ENCODE measurements at places on chromosomes 2 and 18.

DNA sequence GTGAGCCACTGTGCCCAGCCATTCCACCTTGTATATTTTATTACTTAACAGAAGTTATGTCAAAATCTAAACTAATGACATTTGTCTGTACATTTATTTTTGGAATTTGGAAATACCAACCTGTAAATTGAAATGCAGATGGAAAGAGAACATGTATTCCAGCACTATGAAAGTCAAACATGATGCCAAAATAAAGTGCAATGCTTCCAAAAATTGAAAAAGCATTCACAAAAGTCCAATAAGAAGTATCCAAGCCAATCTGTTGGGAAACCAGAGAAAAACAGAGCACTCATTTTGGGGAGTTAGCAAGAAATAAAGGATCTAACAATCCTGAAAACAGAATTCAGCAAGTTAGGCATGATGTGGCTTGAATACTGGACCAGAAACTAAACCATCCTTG lies 30.3 kb upstream of the NARS1 start:
- no peak for DNase-seq

- no peak for DNase-seq
Measured at GRCh38 chr2:71692621-71693277, 239.4 kb downstream of the DYSF start.

- DNase-seq = no peak
Measured at GRCh38 chr2:101754618-101755017, 57.1 kb downstream of the MAP4K4 start.

DNA sequence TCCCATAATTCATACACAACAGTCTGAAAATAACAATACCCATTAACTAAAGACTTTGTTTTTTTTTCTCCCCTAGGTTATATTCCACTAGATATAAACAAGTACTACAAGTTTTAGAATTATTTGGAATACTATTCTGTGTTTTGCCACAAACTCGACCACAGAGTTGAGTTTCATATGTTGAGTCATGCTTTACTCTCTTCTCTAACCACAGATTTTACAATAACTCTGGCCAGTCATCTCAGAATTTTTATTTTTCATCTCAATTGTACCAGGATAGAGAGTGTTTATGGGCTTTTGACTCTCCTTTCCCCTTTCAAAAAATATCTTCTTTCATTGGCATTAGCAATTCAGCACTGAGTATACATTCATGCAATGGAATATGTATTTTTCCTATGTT lies 348.7 kb upstream of the GALNT5 start:
- no peak for DNase-seq

DNA sequence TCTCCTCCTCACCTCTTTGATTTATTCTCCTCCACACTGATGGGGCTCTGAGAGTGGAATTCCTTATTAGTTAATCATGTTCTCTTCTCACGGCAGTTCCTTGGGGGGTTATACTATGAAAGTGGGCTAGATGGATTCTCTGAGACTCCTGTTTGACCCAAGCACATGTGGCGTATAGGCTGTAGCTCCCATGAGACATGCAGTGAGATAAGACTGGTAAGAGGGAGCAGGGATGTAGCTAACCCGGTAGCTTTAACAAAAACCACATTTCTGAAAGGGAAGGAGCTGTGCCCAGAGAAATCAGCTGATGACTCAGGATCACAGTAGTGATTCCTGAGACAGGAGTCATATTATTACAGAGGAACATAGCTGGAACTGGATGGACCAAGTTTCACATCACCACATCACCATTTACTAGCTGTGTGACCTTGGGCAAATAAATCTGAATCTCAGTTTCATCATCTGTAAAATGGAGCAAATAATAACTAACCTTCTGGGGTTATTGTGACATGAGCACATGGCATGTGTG lies 82.9 kb downstream of the CRIM1 start:
- no peak for DNase-seq

- no peak for DNase-seq
Measured at GRCh38 chr18:66872277-66872676, 268.4 kb upstream of the CDH19 start.

DNA sequence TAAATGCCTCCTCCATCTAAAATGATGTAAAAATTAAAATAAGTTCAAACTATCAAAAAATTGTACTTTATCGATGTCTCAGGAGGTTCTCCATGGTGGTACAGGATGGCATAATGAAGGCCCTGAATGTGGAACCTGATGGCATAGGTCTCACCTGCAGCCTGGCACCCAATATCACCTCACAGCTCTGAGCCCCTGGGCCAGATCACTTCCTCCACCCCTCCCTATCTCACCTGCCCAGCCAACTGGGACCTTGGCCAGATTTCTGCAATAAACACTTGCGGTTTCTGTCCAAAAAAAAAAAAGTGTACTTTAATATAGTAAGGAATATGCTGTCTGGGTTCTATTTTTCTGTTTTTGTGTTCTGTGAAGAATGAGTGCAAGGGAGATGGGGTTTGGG lies 6.7 kb upstream of the RBM45 start:
- DNase-seq = no peak

- no peak for DNase-seq
Measured at GRCh38 chr2:144111437-144111836, 408.5 kb downstream of the ZEB2 start.

DNA sequence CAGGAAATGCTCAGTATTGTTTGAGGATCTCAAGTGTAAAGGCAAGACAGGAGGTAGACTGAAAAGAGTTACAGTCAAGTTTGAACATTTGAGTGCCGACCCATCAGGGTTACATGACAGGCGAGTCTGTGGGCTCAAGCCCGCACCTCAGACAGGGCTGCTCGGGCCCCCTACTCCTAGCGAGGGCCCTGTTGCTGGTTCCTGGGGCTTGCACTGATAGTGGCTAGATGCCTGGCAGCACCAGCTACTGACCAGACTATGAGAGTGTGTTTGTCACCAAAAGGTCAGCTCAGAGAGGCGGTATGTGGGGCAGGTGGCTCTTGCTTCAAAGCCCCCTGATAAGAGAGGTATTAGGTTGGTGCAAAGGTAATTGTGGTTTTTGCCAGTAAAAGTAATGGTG lies 35.6 kb upstream of the CYP27C1 start:
- no peak for DNase-seq

- DNase-seq = no peak
Measured at GRCh38 chr2:128451084-128452023, 132.7 kb upstream of the HS6ST1 start.

GRCh38 chr18:46386788-46387187 lies 270.2 kb downstream of the LOXHD1 start:
- DNase-seq = no peak

- DNase-seq = no peak
Measured at GRCh38 chr2:12990523-12990922, 273.8 kb downstream of the TRIB2 start.

DNA sequence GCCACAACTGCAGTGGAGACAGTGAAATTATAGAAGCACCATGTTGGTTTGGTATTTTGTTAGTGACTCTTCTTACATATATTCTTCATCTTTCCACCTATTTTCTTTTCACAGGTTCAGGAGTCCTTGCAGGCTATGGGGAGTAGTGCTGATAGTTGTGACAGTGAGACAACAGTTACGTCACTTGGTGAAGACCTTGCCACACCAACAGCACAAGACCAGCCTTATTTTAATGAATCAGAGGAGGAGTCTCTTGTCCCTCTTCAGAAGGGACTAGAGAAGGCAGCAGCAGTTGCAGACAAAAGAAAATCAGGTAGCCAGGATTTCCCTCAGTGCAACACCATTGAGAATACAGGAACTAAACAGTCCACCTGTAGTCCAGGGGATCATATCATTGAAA lies 23.6 kb downstream of the ITPRID2 start:
- DNase-seq = no peak

- no peak for DNase-seq
Measured at GRCh38 chr2:237219826-237220225, 134.1 kb downstream of the COPS8 start.

GRCh38 chr18:21047126-21047525 lies 64.5 kb downstream of the ROCK1 start:
- DNase-seq = no peak

DNA sequence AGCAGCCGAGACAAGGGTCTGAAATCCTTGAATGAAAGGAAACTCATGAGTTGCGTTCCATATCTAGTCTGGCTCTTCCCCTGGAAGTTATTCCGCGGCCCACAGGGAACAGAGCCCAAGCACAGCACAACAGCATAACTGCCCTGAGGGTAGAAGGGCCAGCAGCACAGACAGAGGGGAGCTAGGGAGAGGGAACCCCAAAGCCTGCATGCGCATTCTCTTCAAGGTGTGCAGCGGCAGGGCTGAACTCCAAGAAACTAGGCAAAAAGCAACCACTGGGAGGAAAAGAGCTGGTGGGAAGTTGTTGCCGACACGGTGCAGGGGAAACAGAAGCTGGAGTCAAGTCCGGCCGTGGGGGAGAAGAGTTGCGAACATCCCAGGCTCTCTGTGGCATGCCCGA lies 11.8 kb downstream of the GPR148 start:
- no peak for DNase-seq

DNA sequence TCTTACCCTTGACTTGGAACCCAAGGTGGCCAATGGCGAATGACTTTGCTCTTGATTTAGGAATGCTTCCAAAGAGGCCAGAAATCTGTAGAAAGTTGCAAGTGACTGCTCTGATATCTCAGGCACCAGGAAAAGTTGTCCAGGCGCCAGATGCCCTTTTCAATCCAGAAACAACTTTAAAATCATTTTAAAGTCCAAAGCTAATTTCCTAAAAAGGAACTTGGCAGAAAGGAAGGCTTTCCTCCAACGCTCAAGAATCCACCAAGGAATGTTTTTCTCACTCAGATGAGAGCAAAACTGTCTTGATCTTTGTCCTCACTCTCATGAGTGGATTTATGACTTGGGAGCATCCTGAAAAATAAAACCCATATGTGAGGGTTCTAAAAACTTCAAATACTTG lies 5.3 kb downstream of the NGEF start:
- DNase-seq = no peak

DNA sequence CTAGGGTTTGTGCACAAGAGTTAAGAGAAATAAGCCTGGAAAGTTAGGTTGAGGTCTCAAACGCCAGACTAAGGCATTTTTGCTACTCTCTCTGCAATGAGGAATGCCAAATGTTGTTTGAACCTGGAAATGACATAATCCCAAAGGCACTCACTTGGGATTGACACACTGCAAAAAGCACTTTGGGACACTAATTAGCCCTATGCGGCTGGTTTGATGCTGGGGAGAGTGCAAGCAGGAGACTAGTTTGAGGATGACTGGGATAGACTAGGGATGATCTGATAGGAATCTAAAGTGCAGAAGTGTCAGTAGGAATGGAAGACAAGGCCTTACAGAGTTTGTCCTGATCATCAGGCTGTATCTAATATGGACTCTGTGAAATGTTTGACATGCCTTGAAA lies 469.0 kb downstream of the SLC4A3 start:
- DNase-seq = no peak

- DNase-seq = no peak
Measured at GRCh38 chr2:3249476-3249962, 128.1 kb downstream of the EIPR1 start.

GRCh38 chr2:25324251-25324650 lies 17.5 kb downstream of the DNMT3A start:
- DNase-seq = no peak

Data from psoas muscle (tissue), 8 donors.